Thyroid gland (tissue), 4 donors: ENCODE measurements at places on chromosomes 7 and 10. TPM values are rescaled to one million over a fixed set of nuclear protein-coding genes. Genes with fewer than 3 reads are reported as not detected.
A peak's percentile ranks its signal among the peaks of the same experiment; 100 is the strongest.

The ITIH2 gene
- not detected for total RNA-seq

The DDX56 gene
- total RNA-seq = 47.3 TPM

The LMTK2 gene
- 25.5 TPM for total RNA-seq

The ZMYND11 gene
- total RNA-seq = 135 TPM

The GJD4 gene
- total RNA-seq = not detected

The ACSL5 gene
- 17.0 TPM for total RNA-seq

DNA sequence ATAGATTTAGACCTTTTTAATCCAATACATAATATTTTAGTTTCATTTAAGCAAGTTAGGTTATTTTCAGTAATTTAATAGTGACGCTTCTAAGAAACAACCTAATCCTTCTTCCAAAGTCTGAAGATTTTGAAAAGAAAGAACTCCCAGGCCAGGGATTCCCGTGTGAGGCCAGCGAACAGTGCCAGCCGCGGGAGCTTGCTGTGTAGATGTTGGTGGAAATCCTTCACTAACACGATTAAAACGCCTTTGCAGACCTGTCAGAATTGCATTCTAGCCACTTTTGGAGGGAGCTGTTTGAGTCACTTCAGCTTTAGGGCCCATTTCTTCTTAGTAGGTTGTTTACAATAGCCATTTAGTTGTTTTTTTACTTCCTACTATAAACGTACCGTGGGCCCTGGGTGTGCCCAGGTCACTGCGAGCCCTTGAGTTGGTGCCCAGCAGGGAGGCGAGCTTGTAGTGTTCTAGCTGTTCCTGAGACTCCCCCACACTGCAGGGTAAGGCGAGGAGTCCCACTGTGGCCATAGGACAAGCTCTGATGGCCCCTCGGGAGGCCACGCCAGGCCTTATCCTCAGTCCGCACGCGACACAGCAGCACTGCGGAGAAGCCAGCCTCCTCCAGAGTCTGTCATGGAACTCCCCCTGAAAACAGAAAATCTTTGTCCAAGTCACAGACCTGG, 32.3 kb downstream of the PPP2R2D start:
- peaks cover 3% of the 10 kb centered on the region for H3K36me3 ChIP-seq
- H3K4me1 ChIP-seq = peaks cover 48% of the 10 kb centered on the region
- no peaks in the 10 kb centered on the region for H3K27me3 ChIP-seq
- H3K27ac ChIP-seq = peak overlapping the region; percentile 39
- no peak overlapping the region for H3K4me3 ChIP-seq
- DNase-seq = no peak

GRCh38 chr7:152011860-152012259, 13.6 kb upstream of the GALNT11 start:
- DNase-seq = no peak
- H3K4me3 ChIP-seq = no peak overlapping the region
- H3K27ac ChIP-seq = no peak overlapping the region
- H3K36me3 ChIP-seq = no peaks in the 10 kb centered on the region
- H3K27me3 ChIP-seq = no peaks in the 10 kb centered on the region

DNA sequence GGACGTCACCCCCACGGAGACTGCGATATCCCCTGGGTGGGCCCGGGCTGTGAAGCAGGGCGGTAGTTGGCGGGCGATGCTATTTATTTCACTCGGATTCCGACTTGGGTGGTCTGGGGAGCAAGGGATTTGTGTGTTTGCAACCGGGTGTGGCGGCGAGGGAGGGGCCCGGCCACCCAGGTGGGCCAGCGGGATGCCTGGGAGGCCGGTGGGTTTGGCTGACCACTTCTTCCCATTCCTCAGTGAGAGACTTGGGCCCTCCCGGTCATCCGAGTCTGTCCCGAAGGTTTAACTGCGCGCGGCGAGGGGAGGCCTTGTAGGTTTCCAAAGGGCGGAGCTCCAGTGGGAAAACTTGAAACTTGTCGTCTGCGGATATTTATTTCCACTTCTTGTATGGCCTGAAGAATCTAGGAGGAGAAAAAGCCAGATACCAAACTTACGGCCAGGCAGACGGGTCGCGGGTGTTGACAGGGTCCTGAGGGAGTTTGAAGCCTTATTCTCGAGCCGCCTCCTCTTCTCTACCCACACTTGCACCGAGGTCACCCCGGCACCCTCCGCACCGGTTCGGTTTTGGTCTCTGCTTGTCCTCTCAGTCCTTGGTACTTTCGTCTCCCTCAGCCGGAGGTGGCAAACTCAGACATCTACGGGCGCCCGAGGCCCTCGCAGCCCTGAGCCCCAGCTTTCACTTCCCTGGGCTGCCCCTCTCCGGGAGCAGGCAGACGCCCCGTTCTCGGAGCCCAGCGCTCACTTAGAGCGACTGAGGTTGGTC, 17.9 kb downstream of the ZNF316 start:
- no peaks in the 10 kb centered on the region for H3K27me3 ChIP-seq
- H3K27ac ChIP-seq = no peak overlapping the region
- no peak overlapping the region for H3K4me3 ChIP-seq
- no peak for DNase-seq

- H3K27me3 ChIP-seq = no peaks in the 10 kb centered on the region
- no peak overlapping the region for H3K4me3 ChIP-seq
- H3K4me1 ChIP-seq = no peaks in the 10 kb centered on the region
- no peaks in the 10 kb centered on the region for H3K36me3 ChIP-seq
- DNase-seq = no peak
Measured at GRCh38 chr7:36802459-36803135, 78.3 kb upstream of the AOAH start.

DNA sequence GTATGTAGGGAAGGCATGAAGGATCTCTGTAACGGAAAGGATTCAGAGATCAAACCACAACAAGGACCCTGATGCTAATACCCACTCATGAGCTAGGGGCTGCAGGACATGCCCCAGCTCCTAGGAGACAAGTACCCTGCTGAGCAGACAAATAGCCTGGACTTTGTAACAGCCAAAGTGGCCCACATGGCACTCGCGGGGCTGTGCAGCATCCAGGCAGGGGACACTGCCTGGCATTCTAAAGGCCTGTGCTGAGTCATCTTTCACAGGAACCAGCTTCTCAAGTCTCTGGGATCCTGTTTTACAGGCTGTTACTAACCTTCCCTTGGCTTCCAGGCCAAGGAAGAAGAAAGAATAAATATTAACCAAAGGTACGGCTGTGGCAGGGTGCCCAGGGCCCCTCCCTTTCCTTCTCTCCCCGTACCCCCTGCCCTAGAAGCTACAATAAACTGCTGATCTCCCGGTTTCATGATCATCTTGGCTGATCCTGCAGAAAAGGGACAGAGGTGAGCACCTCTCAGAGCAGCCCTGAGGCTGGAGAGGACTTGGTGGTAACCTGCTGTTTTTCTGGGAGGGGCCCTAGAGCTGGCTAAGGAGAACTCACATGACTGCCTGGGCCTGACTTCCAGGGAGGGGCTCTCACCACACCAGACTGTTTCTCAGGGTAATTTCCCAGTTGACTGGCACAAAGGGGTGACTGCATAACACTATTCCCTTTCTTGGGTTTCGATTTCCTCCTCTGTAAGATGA, 4.2 kb upstream of the RPEL1 start:
- no peaks in the 10 kb centered on the region for H3K36me3 ChIP-seq
- no peaks in the 10 kb centered on the region for H3K27me3 ChIP-seq
- H3K27ac ChIP-seq = peak overlapping the region; percentile 90
- H3K4me1 ChIP-seq = peaks cover 12% of the 10 kb centered on the region
- peak; percentile 74 for DNase-seq

DNA sequence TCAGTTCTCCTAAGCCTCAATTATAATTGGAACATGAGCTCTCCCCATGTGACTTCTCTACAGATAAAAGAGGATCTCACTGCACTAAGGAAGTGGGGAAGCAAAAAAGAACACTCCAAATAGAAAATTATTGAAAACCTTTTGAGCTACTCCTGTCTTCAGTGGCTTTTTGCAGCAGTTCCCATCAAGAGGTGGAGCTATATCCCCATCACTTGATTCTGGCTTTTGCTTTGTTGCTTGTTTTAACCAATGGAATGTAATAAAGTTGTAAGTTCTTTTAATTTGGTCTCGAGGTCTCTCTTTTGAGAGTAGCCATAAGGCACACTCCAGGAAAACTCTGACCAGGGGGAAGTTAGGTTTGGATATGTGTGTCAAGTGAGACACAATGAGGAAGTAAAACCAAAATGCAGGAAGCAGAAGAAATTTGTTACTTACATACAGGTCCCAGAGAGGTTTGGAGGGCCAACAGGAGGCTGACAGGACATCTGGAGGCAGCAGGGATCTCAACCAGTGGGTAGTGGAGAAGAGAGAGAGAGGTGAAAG, 569.4 kb downstream of the HTR7 start:
- no peaks in the 10 kb centered on the region for H3K4me1 ChIP-seq
- no peaks in the 10 kb centered on the region for H3K36me3 ChIP-seq
- no peak overlapping the region for H3K27ac ChIP-seq
- no peaks in the 10 kb centered on the region for H3K27me3 ChIP-seq

GRCh38 chr10:103570844-103571655, 77.5 kb downstream of the NEURL1 start:
- DNase-seq = no peak
- H3K4me3 ChIP-seq = no peak overlapping the region
- no peaks in the 10 kb centered on the region for H3K36me3 ChIP-seq
- H3K4me1 ChIP-seq = no peaks in the 10 kb centered on the region

- H3K4me1 ChIP-seq = no peaks in the 10 kb centered on the region
- H3K27me3 ChIP-seq = no peaks in the 10 kb centered on the region
- H3K4me3 ChIP-seq = no peak overlapping the region
- no peaks in the 10 kb centered on the region for H3K36me3 ChIP-seq
- peak overlapping the region; percentile 36 for H3K27ac ChIP-seq
Measured at GRCh38 chr7:45160417-45160881, 2.9 kb downstream of the RAMP3 start.

GRCh38 chr10:70403483-70404035, 386 bp upstream of the EIF4EBP2 start:
- peaks cover 29% of the 10 kb centered on the region for H3K4me1 ChIP-seq
- H3K36me3 ChIP-seq = no peaks in the 10 kb centered on the region
- H3K27ac ChIP-seq = peak overlapping the region; percentile 61
- peak overlapping the region; percentile 96 for H3K4me3 ChIP-seq
